ENCODE measurements at places on chromosomes 6 and 20.

- DNase-seq, result no peak
These were observed 211.9 kb downstream of the GMDS start for GRCh38 chr6:2033544-2033943.

DNA sequence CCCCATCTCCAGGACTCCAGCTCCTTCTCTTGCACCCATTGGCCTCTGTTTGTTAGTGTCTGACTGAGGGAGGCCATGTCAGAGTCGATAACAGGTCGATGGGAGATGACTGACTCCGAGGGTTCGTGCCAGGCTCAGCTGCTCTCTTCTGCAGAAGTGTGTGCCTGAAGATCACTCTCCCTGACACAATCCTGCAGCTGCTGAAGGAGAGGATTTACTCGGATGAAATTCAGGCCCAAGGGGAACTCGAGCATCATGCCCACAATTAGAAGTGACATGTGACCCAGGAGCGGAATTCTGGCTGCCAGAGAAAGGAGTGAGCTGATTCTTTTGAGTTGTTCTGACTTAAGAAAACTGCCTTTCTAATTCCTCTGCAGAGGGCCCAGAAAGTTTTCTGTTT lies 318.2 kb downstream of the MAFB start:
- no peak for DNase-seq

DNA sequence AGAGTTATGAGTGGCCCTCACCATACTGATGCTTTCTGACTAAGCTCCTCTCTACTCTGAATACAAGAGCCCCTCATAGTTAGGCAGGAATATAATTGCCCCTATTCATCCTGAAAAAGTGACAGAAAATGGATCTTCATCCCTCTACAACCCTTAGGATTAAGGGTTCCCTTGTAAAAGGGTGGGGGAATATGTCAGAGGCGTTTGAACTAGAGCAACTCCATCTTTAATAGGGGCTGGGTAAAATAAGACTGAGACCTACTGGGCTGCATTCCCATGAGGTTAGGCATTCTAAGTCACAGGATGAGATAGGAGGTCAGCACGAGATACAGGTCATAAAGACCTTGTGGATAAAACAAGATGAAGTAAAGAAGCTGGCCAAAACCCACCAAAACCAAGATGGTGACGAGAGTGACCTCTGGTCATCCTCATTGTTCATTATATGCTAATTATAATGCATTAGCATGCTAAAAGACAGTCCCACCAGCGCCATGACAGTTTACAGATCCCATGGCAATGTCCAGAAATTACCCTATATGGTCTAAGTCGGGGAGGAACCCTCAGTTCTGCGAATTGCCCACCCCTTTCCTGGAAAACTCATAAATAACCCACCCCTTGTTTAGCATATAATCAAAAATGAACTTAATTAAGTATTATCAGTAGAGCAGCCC lies 4.7 kb upstream of the GTF3C6 start:
- DNase-seq, result no peak

- DNase-seq, result no peak
These were observed 35.0 kb downstream of the NKAIN2 start for GRCh38 chr6:123838505-123839234.

- no peak for DNase-seq
These were observed 130.3 kb upstream of the PMEPA1 start for GRCh38 chr20:57840066-57840465.

- DNase-seq, result no peak
These were observed 40.5 kb upstream of the ZBTB24 start for GRCh38 chr6:109523478-109523877.

DNA sequence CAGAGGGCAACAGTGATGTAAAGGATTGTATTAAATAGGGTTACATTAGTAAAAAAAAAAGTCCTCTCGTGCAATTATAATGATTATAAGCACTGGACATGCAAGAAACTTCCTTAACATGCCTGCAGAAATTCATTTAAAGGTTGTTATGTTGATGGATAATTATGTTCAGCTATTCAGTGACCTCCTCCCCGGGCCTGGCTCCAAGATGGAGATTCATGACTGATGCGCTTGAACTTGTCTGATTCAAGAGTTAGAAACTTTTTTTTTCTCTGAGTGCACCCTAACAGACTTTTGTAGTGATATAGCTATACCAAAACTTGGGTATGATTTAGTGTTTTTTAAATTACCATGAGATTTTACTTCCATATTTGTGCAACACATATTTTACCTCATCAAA lies 1170.0 kb upstream of the CITED2 start:
- no peak for DNase-seq

GRCh38 chr6:97047473-97048201 lies 123.1 kb downstream of the KLHL32 start:
- DNase-seq, result no peak

GRCh38 chr6:128807577-128807976 lies 75.4 kb upstream of the LAMA2 start:
- no peak for DNase-seq

GRCh38 chr6:157513004-157513603 lies 132.1 kb downstream of the ZDHHC14 start:
- DNase-seq, result no peak

GRCh38 chr6:140917911-140918310 lies 1214.8 kb upstream of the GJE1 start:
- DNase-seq, result no peak

DNA sequence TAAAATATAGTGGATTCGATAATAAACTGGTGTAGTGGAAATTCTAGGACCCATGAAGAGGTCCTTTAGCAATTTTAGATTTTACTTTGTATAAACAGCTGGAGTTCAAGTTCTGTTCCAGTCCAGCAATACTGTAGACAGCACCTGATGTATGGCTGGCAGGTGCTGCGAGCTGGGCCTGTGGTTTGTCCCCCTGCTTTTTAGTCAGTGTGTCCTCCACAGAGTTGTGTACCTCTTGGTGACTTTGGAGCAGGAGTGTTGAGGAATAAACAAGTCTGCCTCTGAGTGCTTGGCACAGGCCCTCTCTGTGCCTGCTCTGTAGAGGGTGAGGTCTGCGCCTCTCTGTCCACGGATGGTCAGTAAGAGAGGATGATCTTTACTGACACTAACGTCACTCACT lies 13.8 kb downstream of the STX16 start:
- no peak for DNase-seq

DNA sequence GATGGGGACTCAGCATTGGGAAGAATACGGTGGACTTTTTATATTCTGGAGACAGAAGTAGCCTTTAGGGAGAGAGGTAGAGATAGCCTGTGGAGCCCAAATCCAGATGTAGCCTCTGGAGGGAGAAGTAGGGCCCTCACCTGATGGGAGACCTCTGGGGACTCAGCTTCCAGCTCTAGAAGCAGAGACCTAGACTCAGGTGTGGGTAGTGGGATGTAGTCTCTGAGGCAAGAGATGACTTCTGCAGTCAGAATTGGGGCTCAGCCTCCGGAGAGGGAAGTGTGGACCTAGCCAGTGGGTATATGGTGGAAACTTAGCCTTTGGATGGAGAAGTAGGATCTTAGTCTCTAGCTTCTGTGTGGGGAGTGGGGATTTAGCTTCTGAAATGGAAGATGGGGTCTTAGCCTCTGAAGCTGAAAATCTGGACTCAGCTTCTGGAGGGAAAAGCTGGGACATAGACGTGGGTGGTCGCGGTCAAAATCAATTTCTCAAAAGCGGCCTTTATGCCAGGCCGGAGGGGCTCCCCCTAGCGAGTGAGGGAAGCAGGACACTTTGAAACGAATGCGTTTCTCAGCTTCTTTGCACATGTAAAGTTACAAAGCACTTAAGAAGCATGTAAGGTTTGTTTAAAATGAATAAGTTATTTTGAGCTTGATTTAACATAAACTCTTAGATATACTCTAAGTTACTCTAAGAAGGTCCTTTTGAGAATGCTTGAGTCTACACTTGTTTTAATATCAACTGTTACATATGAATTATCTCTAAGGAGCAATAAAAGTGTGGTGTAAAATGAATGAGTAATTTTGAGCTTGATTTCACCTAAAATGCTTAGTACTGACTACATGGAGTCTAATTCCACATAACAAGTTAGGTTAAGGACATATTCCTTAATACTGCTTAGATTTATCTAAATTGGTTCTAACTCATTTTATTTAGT lies 12.9 kb upstream of the ZNF343 start:
- peak; percentile 37 for DNase-seq

GRCh38 chr6:148776321-148777308 lies 29.8 kb downstream of the UST start:
- DNase-seq, result no peak

DNA sequence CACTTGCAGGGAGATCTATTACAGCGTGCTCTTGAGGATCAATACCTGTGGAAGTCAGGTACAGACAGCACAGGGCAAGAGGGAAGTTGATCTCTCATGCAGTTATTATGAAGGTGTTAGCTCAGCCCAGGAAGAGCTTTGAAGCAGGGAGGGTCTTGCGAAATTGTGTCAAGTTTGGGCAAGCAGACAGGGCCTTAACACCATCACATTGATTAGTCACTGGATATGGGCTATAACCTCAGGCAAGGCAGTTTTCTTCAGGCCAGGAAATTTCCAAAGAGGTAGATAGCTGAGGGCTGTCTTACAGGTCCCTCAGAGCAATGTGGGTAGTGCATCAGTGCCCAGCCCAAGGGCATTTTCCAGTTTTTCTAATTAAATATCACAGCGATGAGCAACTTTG lies 643.8 kb downstream of the DHX35 start:
- DNase-seq, result no peak

DNA sequence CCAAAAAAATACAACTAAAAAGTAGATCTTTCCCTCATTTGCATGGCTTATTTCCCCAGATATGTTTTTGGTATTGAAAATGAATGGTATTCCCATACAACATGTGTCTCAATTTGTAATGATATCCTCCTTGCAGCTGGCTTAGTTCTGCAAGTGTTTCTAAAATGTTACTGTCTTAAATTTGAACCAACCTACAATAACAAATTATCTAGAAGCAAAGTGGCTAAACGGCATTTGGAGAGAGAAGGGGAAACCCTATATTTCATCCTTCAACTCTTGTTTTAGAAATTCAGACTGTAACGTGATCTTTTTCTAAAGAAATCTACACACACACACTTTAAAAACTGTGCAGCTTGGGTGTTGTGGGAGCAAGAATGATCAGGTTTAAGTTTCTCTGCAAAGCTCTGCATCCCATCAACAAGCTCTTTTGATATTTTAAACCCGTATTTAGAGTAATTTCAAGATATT lies 153.0 kb downstream of the SOBP start:
- no peak for DNase-seq

- no peak for DNase-seq
These were observed 105.9 kb upstream of the CDYL start for GRCh38 chr6:4670290-4670689.

DNA sequence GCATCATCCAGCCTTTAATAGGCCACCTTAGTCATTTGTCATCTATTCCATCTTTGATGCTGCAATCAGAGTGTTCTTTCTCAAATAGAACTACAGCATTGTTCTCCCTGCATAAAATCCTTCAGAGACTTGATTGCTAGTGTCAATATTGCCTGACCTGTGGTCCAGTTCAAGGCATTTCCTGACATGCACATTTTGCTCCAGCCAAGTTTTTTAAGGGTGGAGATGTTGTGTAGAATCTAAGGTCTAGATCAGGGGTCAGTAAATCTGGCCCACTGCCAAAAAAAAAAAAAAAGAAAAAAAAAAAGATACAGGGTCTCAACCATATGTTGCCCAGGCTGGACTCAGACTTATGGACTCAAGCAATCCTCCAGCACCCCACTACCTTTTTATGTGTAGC lies 354.4 kb downstream of the FRK start:
- no peak for DNase-seq

DNA sequence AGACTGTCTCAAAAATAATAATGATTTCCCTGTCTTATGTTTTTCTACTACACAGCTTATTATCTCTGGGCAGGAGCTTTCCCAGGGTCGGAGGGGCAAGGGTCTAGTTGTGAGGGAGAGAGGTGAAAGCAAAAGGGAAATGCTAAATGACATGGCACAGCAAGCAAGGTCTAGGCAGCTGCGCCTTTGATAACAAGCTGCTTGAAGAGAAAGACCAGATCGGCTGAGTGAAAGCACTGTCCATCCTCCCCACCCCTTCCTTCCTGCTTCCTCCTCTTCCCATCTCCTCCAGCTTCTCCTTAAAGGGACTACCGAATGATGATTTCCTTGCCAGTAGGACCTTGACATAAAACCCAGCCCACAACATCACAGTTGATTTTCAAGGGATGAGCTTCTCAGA lies 158.1 kb upstream of the AKAP12 start:
- no peak for DNase-seq

DNA sequence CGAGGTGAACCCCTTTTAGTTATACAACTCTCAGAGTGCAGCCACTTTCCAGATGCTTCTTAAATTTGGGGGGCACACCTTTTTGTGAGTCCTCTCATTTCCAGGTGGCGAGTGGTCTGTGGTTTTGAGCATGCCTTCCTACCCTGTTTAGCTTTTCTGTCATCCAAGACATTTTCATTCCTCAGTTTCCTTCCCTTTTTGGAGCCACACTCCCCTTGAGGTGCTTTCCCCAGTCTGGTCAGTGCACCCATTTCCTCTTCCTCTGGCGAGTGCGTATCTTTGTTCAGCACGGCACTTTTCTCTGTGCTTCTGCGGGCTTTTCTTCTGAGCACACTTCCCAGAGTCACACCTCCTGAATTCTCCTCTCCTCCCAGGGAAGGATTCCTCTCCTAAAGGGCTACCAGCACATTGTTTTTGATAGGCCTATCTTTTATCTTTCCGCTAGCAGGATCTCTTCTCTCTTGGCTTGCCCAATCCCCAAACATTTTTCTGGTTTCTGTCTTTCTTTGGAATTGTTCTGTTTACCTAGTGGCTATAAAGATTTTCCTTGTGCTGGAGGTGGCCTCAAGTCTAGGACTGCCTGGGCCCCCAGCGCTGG lies 1.4 kb downstream of the PHF20 start:
- DNase-seq, result peak; percentile 36

DNA sequence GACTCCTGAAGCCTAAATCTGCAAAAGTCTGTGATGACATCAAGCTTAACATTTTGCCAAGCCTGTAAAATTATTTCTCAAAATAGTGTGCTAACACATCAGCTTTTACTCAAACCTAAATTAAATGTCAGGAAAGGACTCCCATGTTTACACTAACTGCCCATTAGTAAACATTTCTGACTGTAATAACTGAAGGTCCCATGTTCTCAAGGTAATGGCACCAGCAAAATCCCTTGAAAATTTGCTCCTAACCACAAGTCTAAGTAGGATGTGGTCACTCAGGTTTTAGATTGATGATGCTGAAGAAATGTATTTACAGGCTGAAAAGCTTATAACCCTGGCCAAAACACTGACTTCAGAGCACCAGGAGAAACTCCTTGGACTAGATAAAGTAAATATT lies 33.0 kb downstream of the BACH2 start:
- DNase-seq, result no peak

- no peak for DNase-seq
These were observed 42.8 kb upstream of the SLC22A23 start for GRCh38 chr6:3499603-3500002.

- DNase-seq, result no peak
These were observed 88.8 kb downstream of the THEMIS start for GRCh38 chr6:127811900-127812570.

- no peak for DNase-seq
These were observed 6.0 kb downstream of the CST7 start for GRCh38 chr20:24955045-24955444.

GRCh38 chr6:166408936-166409755 lies 26.4 kb upstream of the MPC1 start:
- DNase-seq, result no peak

Data from activated T-helper 2 cell treated with anti-CD3 and anti-CD28 coated beads, Interferon-gamma antibody, Interleukin-2, Interleukin-4, amounts not matched to agents 10 μg/mL and 5 μg/mL and 100 μg/mL, durations not matched to agents 14 hours and 24 hours and 36 hours (primary cell).